ENCODE measurements at places on chromosomes 6 and 20. TPM values are rescaled to one million over a fixed set of nuclear protein-coding genes. Genes with fewer than 3 reads are reported as not detected.

- no peak for DNase-seq
These were observed 25.3 kb downstream of the MBOAT1 start for GRCh38 chr6:20186981-20187380.

DNA sequence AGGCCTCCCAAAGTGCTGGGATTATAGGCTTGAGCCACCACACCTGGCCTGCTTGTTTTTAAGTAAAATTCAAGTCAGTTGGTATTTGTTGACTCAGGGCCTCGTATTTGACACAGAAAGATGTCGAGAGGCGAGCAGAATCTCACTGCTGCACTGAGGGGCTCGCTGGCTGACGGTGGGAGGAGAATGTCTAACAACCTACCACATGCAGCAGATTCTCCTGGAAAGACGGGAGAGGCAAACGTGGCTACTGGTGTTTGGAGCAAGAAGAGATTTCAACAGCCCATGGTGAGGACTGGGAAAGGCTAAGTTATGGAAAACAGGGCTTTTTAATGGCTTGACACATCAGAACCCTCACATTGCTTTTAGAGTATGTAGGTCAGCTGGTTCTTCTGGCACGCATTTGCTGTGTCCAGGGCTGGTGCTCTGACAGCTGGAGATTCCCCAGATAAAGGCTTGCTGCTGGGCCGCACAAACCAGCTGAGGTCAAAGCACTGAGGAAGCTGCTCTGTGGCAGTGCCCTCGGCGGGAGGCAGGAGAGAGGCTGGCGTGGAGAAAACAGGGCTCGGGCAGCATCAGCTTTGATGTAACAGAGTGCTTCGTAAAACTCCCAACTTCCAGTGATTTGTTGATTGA is 84.2 kb upstream of the FRMD1 start:
- DNase-seq: no peak

DNA sequence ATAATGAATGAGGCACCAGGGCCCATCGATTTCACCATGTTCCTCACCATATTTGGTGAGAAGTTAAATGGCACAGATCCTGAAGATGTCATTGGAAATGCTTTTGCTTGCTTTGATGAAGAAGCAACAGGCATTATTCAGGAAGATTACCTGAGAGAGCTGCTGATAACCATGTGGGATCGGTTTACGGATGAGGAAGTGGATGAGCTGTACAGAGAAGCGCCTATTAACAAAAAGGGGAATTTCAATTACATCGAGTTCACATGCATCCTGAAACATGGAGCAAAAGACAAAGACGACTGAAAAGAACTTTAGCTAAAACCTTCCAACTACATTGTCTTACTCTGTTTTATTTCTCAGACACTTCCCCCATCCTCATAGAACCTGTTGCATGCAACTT is 21.6 kb upstream of the ZBTB22 start:
- DNase-seq: no peak

DNA sequence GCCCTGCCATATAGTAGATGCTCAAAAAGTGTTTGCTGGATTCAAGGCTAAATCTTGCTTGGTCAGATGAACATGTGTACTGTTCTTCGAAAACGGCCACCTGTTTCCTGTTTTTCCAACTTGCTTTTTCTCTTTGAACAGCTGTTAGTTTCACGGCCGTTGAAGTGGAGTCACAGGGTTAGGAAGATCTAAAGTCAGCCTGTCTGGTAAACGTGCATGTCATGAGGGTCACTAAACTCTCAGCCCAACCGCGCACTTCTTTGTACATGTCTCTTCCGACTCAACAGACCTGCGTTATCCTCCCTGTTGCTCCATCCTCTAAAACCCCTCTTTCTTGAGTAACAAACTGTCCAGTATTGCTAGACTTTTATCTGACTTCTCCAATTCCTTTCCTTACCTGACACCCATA is 93.2 kb upstream of the MAN1A1 start:
- no peak for DNase-seq

- DNase-seq: no peak
These were observed 15.1 kb downstream of the SLC22A3 start for GRCh38 chr6:160363016-160363996.

DNA sequence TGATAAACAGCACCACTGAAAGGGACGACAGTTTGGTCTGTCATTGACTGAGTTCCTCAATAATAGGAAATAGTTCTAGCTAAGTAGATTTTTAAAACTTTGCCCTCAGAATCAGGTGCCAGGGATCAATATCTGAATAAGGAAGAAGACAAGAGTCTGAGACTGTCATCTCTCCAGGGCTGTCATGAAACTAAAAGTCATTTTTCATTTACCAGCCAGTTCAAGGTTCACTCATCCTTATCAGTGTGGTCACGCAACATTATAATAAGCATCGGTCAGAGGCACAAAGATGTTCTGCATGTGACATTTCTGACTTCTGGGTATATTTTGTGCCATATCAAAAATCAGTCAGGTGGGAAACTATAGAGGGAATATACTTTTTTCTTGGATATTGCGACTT is 52.5 kb upstream of the E2F3 start:
- DNase-seq: no peak

GRCh38 chr6:77034161-77034560 is 429.1 kb downstream of the HTR1B start:
- DNase-seq: no peak

- no peak for DNase-seq
These were observed 20.5 kb downstream of the BCAS4 start for GRCh38 chr20:50815162-50815989.

DNA sequence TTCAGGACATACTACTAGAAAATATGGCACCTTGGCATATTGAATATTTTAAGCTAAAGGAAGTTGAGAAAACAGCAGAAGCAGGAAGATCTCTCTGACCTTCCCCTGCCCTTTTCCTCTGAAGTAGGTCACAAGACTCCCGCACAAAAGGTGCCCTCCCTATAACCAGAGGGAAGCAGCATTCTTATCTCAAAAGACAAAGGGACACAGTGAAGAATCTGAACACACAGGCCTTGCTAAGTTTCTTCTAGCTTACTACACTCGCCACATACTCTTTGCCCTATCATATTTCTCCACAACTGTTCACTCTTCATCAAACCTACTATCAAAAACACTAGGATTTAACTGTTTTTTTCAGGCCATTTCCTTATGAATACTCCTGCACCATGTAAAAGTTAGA is 151.2 kb downstream of the ELOVL4 start:
- no peak for DNase-seq

The ATP6V1G2 gene
- 7.4 TPM for total RNA-seq

The LTV1 gene
- 30.0 TPM for total RNA-seq

The PIM1 gene
- total RNA-seq: 408 TPM
